ENCODE measurements at places on chromosomes 4 and X. TPM values are rescaled to one million over a fixed set of nuclear protein-coding genes. Genes with fewer than 3 reads are reported as not detected.

The SPANXA1 gene
- not detected for total RNA-seq

The RNF128 gene
- 8.1 TPM for total RNA-seq

The SOX3 gene
- total RNA-seq, result not detected

The FAM47A gene
- total RNA-seq, result not detected

The HMX1 gene
- total RNA-seq, result not detected

The RAB9B gene
- total RNA-seq, result 0.77 TPM

DNA sequence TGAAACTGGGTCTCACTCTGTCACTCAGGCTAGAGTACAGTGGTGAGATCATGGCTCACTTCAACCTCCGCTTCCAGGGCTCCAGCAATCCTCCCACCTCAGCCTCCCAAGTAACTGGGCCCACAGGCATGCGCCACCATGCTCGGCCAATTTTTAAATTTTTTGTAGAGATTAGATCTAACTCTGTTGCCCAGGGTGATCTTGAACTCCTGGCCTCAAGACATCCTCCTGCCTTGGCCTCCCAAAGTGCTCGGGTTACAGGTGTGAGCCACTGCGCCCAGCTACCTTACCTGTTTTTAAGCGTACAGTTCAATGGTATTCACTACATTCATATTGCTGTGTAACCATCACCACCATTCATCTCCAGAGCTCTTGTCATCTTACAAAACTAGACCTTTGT lies 41.5 kb downstream of the ING2 start:
- DNase-seq, result no peak

DNA sequence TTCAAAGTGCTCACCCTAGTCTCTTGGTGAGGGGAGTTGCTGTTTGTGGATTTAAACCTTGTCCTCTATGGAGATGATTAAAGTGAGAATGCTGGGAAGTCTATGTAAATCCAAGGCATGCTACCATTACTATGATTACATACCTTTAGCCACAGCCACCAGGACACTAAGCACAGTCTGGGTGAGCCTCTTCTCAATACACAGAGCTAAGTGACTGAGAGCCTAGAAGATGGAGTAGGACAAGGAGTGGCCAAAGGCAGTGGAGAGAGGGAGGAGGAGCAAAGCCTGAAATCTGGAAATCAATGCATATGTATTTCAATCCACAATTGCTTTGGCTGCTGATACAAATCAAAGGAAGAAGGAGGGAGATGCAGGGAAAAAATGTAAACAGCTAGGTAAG lies 12.7 kb upstream of the TSPAN5 start:
- DNase-seq, result no peak

DNA sequence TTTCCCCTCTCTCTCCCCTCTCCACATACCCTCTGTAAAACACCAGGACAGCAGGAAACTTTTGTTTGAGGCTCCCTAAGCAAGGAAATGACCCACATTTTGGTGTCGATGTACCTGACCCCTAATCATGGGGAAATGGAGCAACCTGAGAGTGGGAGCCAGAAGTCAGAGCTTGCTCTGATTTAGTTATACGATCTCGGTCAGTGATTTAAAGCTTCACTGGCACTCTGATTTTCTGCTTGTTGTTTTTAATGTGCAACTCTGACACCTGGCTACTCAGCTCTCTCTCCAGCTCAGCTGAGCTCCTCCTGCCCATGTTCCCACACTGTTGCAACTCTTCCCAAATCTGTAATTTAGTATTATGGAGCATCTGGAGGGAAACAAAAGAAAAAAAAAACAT lies 408.6 kb downstream of the ADAM29 start:
- DNase-seq, result no peak

DNA sequence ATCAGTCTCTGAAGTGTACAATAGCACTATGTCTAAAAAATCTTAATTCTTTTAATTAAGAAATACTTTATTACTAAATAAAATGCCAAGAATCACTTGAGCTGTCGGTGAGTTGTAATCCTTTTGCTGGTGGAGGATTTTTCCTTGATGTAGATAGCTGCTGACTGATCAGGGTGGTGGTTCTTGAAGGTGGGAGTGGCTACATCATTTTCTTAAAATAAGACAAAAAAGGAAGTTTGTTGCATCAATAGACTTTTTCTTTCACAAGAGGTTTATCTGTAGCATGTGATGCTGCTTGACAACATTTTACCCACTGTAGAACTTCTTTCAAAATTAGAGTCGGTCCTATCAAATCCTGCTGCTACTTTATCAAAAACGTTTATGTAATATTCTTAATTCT lies 68.8 kb upstream of the ZC4H2 start:
- DNase-seq, result no peak

GRCh38 chr4:77015390-77015789 lies 60.4 kb downstream of the CCNI start:
- peak; percentile 24 for DNase-seq

GRCh38 chr4:46984781-46985180 lies 8.6 kb downstream of the GABRA4 start:
- DNase-seq, result no peak

GRCh38 chr4:8079916-8080753 lies 78.5 kb downstream of the ABLIM2 start:
- no peak for DNase-seq

DNA sequence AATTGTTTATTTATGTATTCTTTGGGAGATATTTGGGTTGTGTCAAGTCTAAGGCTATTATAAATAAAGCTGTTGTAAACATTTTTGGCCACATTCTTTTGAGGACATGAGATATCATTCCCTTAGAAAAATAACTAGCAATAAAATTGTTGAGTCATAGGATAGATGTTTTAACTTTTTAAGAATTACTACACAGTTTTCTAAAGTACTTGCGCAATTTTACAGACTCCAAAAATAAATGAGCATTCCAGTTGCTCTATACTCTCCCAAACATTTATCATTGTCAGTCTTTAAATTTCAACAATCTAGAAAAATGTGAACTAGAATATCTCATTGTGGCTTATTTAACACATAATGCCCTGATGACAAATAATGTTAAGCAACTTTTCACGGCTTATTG lies 189.1 kb upstream of the ADGRL3 start:
- peak; percentile 13 for DNase-seq

DNA sequence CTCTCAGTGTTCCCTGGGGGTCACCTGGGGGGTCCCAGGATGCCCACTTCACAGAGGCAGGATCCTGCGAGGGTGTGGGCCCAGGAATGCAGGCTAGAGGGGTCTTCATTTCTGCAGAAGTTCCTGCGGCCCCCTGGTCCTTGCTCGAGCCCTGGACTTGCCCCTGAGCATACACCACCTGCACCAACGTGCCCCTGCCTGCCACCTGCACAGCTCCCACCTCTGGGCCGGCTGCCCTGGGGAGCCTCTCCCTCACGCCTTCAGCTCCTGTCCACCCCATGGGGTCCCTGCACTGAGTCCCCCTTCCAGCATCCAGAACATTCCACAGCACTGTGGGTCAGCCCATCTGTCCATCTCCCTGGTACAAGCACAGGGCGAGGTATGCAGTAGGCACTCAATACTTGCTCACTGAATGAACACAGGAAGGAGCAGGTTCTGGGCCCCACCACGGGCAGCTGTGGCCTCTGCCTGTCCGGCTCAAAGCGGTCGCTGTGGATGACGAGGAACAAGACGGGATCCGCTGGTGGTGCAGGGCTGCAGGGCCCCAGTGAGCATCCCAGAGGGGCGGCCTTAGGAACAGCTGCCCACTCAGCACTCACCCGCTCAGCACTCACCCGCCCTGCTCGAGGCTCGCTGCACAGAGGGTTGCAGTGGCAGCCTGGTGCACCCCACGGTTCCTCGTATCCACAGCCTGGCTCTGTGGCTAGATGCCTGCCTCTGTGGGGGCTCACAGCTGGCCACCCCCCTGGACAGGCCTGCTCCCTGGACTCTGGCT lies 70.5 kb upstream of the MXD4 start:
- no peak for DNase-seq

DNA sequence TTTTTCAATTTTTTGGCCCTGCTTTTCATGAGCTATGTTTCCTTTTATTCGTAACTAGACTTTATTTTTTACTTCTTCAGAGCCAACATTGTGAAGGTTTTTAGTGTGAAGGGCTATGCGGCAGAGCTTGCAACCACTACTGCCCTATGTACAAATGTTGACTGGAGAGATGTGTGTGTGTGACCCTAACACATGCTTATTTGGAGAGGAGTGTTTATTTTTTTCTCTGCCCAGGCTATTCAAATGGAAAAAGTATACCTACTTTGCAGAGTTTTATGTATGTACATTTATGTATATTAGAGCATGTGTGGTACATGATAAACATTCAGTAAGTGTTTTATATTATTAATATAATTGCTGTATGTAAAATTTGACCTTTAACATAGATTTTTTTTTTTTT lies 86.5 kb downstream of the WWC2 start:
- DNase-seq, result peak; percentile 41

DNA sequence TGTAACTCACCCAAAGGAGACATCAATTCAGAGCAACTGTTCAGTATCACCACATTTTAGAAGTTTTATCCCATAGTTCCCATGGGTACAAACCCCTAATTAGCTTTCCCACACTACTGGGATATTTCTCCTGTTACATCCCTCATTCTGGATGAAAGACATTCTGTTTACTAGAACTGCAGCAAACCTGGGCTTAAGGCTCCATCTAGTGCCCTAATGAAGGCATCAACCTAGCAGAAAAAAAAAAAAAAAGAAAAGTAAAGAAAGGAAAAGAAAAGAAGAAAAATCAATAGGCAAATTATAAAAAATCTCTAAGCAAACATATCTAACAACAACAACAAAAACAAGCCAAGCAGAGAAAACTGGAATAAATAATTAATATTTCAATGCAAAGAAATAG lies 133.7 kb upstream of the CPXCR1 start:
- no peak for DNase-seq

DNA sequence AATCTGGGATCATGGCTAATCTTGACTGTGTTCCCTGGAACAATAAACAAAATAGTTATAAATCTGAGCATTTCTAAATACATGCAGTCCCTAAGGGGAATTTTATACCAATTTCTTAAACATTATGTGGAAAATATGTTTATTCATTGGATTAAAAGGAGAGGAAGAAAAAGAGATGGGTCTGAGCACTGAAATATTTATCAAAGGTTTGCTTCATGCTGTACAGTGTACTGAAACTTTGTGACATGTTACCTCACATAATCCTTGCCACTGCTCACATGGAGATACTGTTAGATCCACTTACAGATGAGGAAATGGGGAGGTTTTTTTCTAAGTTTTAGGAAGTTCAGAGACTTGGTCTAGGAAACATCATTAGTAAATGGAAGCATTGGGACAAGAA lies 443.6 kb downstream of the SPRY1 start:
- DNase-seq, result no peak

GRCh38 chr4:85889314-85889713 lies 414.4 kb downstream of the ARHGAP24 start:
- DNase-seq, result no peak

DNA sequence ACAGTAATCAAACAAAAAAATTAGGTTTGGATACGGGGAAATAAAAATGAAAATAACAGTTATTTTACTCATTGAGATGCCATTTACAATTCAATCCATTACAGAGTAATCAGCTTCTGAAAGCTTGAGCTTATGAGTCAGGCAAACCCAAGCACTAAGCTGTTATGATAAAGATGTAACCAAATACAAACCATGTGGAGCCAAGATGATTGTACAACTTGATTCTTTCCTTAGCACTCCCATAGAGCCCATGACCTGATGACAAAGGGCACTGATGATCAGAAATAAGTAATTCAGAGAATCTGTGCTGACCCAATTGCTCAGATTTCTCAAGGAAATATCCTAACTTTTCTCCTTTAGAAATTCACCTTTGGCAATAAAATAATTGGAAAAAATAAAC lies 40.5 kb upstream of the PRKG2 start:
- DNase-seq, result peak; percentile 87

- peak; percentile 76 for DNase-seq
These were observed 581 bp upstream of the STK32B start for GRCh38 chr4:5050520-5051277.

- no peak for DNase-seq
These were observed 53.4 kb downstream of the ADGRG4 start for GRCh38 chrX:136354201-136354600.

DNA sequence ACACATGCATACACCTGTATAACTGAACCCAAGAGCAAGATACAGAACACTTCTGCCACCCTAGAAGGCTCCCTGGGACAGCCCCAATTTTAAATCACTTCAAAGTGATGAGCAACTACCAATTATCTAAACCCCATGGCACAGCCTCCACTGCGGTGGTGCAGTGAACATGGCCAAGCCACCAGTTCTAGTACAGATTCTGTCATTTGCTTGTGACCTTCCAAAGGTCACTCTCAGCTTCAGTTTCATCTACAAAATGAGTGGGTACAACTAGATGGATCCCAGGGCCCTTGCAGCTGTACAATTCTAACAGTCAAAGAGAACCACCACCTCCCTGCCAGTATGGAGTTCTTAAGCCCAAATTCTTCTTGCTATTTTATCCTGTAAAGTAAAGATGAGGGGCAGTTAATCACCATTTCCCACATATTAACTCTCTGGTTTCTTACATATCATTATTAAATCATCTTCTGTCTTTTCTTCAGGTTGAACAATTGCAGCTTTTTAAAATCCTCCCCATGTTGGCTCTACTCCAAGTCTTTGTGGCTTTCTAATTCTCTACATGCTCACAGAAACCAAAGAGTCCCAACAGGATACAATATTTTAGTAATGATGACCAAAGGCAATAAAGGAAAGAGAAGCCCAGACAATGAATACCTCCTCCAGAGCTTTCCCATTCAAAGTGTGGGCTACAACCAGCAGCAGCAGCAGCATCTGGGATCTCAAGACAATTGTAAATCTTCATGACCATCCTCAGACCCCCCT lies 39.0 kb upstream of the GPM6B start:
- DNase-seq, result peak; percentile 26

- no peak for DNase-seq
These were observed 23.9 kb downstream of the TBC1D19 start for GRCh38 chr4:26607776-26608175.

DNA sequence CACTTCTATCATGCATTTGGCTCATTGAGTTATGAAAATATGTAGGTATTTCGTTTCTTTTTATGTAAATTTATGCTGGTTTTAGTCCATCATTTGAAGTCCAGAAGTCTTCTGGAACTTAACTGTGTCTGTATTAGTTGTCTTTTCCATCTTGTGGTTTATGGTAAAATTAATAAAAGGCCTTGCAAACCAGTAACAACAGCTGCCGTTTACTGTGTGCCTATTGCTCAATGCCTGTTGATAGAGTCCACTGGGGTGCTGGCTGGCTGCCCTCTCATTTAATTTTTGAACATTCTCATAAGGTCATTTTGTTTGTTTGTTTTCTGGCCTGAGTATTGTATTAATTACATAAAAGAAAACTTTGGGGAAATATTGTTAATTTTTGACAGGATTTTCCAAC lies 98.0 kb downstream of the NAA11 start:
- peak; percentile 76 for DNase-seq

Measured in fibroblast of lung (primary cell).